Endothelial cell of umbilical vein (primary cell): ENCODE measurements at places on chromosomes 13 and 19.

GRCh38 chr19:45293682-45294081 lies 29.0 kb downstream of the CKM start:
- no peak for DNase-seq

- DNase-seq, result no peak
Observed at GRCh38 chr13:66842766-66843165, 387.4 kb downstream of the PCDH9 start.

DNA sequence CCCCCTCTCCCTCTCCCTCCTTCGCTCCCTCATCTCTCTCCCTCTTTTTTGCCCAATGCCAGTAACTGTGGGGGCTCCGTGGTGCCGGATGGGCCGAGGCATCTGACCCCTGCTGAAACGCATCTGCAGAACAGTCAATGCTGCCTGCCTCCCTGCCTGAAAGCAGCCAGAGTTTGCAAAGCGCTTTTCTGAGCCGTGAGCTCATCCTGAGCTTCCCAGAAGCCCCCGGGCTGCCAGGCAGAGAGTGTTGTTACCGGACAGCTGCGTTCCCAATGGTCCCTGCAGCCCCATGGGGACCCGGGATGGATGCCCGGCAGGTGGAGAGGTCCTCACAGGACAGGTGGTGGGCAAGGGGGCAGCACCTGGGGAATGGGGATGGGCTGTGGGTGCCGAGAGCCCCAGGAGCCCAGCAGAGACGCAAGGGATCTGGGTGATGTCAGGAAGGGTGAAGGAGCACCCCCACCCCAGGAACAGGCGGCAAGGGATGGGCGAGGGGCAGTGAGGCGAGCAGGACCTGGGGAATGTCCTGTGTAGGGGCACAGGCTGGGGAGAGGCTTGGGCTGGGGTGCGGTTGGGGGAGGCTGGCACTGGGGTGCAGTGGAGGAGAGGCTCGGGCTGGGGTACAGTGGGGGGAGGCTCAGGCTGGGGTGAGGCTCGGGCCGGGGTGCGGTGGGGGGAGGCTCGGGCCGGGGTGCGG lies 33.0 kb downstream of the GPX4 start:
- no peak for DNase-seq

DNA sequence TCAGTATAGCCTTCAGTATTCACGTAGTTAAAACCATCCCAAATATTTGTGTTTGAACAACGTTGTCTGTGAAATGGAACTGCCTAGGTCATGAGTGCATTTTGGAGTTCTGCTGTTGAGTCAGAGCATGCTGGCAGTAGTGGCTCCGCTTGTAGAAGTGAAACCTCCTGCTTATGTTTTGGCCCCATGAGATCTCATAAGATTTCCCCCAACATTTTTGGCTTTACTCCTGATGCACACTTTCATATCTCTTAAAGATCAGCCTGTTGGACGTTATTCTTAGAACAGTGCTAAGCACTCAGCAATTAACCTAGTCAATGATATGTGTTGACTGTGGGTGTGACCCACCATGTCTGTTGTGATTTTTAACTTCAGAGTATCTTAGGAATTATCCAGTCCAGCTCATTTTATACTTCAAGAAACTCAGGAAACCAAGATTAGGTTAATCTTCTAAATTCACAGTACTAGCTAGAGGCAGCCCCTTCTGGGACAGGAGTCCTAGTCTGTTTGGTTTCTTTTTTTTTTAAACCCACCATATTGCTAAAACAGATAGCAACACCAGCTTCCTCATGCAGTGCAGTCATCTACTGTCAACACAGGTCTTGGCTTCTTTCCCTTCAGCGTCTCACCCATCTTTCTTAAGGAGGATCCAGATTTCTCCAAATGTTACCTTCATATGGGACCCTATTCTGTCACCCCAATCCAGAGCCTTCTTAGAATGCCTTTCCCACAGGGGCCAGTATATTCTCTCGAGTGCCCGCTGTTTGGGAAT lies 26.2 kb downstream of the RAP2A start:
- DNase-seq, result no peak

- peak; percentile 58 for DNase-seq
Observed at GRCh38 chr19:44212866-44213346, 574 bp downstream of the ZNF227 start.

DNA sequence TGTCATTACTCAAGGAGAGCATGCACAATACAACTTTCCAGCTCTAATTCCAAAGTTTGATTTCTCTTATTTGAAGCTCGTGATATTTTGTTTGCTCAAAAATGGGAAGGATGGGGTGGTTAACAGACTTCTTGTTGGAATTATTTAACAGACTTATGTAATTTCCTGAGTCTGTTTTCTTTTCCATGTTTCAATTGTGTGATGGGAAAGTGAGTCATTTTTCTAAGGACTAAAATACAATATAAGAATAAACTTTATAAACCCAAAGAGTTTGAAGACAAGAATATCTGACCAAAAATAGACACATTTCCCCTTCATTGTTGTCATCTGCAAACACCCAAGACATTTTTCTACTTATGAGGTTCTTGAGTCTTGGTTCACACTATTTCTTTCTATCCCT lies 211.8 kb upstream of the SLITRK5 start:
- peak; percentile 55 for DNase-seq

GRCh38 chr19:40524133-40524549 lies 52.5 kb upstream of the SHKBP1 start:
- no peak for DNase-seq

DNA sequence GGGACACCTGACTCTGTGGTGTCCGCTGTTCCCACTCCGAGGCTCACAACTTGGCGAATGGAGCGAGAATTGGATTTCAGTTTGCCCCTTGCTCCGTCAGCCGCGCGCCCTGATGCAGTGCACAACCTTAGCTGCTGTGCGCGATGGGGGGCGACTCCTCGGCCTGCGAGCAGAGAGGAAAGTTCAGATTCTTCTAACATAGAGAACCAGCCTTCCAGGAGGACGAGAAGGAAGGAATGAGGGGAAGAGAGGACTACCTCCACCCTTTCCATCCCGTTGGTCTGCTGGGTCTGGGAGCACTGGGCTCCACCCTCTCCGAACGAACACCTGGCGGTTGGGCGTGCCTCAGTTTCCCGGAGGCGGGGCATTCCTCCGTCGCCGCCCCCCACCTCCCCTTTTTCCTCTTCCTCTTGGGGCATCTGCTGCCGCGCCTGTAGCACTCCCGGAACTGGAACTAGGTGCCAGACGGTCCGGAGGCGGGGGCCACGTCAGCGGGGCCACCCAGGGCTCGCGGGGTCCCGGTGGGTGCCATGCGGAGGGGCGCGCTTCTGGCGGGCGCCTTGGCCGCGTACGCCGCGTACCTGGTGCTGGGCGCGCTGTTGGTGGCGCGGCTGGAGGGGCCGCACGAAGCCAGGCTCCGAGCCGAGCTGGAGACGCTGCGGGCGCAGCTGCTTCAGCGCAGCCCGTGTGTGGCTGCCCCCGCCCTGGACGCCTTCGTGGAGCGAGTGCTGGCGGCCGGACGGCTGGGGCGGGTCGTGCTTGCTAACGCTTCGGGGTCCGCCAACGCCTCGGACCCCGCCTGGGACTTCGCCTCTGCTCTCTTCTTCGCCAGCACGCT lies at the start of gene KCNK6:
KCNK6 (plus strand) TSS at position 425 of the 838 bp plus-strand sequence; CDS start at position 531, 106 bp downstream.
- peak; percentile 47 for DNase-seq
